ENCODE measurements at places on chromosomes 13 and 19.

DNA sequence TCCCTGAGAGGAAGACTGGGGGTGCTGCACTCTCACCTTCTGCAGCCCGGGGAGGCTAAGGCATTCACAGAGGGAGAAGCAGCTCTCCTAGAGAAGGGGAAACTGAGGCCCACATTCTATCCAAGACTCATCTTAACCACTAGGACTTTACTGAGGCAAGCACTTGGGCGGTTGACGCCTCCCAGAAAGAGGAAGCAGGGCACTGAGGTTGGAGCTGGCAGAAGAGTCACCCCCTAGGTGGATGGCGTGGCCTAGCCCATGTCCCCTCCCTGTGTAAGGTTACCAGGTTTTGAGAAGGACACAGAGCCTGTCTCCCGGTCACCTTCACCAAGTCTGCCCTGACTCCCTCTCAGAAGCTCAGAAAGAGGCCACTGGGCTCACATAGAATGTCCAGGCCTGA lies 2.7 kb downstream of the S1PR2 start:
- DNase-seq = no peak

GRCh38 chr13:100382785-100383184 lies 205.8 kb downstream of the GGACT start:
- DNase-seq = no peak

GRCh38 chr13:114124921-114125320 lies 7.5 kb downstream of the RASA3 start:
- no peak for DNase-seq

GRCh38 chr13:69450245-69450644 lies 657.4 kb upstream of the ATXN8OS start:
- DNase-seq = no peak

DNA sequence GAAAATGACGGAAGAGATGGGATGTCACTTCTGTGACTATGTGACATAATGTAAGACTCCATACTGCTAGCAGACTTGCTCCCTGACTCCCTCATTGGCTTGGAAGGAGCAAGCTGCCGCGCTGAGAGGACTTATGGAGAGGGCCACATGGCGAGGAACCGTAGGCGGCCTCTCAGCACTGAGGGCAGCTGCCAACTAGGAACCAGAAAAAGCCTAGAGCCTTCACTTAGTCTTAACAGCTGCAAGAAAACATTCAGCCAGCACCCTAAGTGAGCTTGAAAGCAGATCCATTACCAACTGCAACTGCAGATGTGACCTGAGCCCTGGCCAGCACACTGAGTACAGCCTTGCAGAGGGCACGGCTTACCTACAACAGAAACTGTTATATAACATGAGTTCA lies 33.9 kb downstream of the USP12 start:
- DNase-seq = no peak

GRCh38 chr19:36750066-36750691 lies 22.4 kb downstream of the ZNF850 start:
- no peak for DNase-seq

GRCh38 chr19:33175886-33176669 lies 18.1 kb upstream of the LRP3 start:
- peak; percentile 7 for DNase-seq

DNA sequence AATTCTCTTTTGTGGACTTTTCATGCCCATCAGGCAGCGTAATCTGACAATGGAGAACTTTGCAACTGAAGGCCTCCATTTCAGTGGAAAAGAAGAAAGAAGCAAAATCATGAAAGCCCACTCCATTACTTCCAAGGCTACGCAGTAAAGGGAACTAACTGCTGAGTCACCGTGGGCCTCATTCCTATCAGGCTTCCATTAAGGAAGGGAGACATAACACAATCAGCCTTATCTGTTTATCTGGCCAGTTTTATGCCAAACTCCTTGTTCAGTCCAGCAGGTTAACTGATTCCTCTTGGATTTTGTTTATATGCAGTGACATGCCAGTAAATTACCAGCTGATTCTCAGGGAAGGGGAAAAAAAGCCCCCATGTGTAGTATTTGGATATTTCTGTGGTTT lies 56.8 kb upstream of the KATNAL1 start:
- no peak for DNase-seq

- no peak for DNase-seq
These were observed 6.6 kb upstream of the TFDP1 start for GRCh38 chr13:113577881-113578435.

GRCh38 chr19:19259741-19260140 lies 13.4 kb downstream of the TM6SF2 start:
- peak; percentile 19 for DNase-seq

GRCh38 chr13:76944456-76944855 lies 3.9 kb upstream of the ACOD1 start:
- DNase-seq = no peak

GRCh38 chr19:35455616-35456201 lies 7.7 kb downstream of the FFAR2 start:
- no peak for DNase-seq

- no peak for DNase-seq
These were observed 6.6 kb upstream of the BCL3 start for GRCh38 chr19:44741841-44742329.

DNA sequence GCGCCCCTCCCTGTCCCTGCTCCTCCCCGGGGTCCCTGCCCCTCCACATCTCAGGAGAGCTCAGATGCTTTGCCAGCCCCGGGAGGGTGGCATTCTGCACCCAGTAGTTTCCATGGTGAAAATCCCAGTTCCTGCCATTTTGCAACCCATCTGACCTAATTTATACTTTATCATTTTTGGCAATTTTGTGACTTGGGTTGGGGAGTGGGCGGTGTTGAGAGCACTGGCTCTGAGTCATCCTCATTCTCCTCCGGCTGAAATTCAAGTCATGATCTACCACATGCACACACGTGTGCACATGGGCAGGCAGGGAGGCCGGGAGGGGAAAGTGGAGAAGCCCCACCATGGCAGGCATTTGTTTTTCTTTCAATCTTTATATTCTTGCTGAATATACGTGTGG lies 208.6 kb downstream of the URI1 start:
- no peak for DNase-seq

GRCh38 chr19:41847351-41848105 lies 2.7 kb downstream of the DMRTC2 start:
- DNase-seq = no peak

- DNase-seq = no peak
These were observed 254.1 kb downstream of the FGF9 start for GRCh38 chr13:21924958-21925357.

DNA sequence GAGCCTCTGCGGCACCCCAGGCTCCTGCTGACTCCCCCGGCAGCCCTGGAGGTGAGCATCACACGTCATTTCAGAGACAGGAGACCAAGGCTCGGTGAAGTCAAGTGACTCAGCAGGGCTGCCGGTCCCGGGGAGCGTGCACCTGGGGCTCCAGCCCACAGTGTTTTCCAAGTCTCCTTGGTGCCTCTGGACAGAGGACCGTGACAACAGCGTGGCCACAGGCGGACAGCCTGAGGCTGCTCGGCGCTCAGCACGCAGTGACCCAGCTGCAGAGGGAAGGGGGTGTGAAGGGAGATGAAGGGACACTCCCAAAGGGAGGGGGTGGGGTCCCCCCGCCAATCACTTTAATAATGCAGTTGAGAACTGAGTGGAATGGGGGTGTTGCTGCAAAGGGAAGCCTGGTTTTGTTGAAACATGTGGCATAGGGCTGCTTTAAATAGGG lies 17.5 kb upstream of the ASPDH start:
- DNase-seq = no peak

- no peak for DNase-seq
These were observed 1.5 kb upstream of the HCN2 start for GRCh38 chr19:588093-588740.

DNA sequence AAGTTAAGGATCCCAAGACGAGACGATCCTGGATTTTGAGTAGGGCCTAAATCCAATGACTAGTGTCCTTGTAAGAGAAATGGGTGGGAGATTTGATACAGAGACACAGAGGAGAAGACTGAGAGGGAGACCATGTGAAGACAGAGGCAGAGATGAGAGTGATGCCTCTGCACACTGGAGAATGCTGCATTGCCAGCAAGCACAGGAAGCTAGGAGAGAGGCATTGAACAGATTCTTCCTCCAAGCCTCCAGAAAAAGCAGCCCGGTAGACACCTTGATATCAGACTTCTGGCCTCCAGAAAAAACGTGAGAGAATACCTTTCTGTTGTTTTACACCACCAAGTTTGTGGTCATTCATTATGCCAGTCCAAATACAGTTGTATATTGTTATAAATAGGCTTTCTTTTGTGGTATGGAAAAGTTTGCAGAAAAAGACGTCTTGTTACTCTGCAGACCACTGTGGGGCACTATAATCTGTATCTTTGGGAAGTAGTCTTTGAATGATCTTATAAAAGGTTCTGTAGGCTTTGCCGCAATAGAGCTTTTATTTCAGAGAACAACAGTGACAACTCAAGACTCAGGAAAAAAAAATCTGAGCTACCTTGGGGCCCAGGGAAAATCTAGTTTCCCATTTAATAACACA lies 17.9 kb upstream of the RFC3 start:
- DNase-seq = no peak

Data from GM12864 (cell line).